Stimulated activated CD4-positive, alpha-beta T cell treated with anti-CD3 and anti-CD28 coated beads, Interleukin-12 subunit alpha, Interleukin-12 subunit beta, amount 100 ng/mL, for 24 hours (primary cell): ENCODE measurements at places on chromosomes 4 and X.

DNA sequence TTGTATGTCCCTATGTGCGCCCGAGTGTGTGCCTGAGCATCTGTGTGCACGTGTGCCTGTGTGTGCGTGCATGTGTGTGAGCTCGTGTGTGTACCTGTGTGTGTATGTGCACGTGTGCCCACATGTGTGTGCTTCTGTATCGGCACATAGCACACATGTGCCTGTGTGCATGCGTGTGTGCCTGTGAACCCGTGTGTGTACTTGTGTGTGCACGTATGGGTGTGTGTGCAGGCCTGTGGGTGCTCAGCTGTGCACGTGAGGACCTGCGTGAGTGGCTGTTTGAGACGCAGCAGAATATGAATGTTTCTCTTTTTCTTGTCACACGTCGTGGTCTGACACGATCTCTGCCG lies 4.3 kb downstream of the AKAP17A start:
- no peak for DNase-seq

- DNase-seq, result no peak
These were observed 2.6 kb upstream of the LRAT start for GRCh38 chr4:154741131-154741665.

GRCh38 chrX:69366183-69366582 lies 137.9 kb upstream of the NALF2 start:
- DNase-seq, result no peak

- DNase-seq, result no peak
These were observed 80.8 kb upstream of the TLR2 start for GRCh38 chr4:153603258-153603657.

GRCh38 chr4:110510955-110511544 lies 35.1 kb downstream of the ENPEP start:
- no peak for DNase-seq

DNA sequence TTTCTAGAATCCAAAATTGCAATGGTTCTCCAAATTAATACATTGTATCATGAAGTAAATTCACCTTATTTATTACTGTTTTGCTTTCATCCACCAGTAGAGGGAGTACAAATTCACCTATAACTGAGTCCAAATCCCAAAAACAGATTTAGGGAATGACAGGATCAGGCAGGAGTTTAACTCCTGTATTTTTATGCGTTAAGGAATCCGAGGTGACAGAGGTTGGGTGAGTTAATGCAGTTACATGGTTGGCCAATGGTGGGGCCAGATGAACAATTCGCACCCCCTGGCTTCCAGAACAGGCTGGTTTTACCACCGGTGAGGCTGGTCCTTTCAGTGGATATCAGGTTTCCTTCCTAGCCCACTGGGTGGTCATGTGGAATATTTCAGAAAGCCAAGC lies 82.4 kb downstream of the MTNR1A start:
- no peak for DNase-seq

GRCh38 chr4:185358514-185358913 lies 37.2 kb downstream of the LRP2BP start:
- no peak for DNase-seq

DNA sequence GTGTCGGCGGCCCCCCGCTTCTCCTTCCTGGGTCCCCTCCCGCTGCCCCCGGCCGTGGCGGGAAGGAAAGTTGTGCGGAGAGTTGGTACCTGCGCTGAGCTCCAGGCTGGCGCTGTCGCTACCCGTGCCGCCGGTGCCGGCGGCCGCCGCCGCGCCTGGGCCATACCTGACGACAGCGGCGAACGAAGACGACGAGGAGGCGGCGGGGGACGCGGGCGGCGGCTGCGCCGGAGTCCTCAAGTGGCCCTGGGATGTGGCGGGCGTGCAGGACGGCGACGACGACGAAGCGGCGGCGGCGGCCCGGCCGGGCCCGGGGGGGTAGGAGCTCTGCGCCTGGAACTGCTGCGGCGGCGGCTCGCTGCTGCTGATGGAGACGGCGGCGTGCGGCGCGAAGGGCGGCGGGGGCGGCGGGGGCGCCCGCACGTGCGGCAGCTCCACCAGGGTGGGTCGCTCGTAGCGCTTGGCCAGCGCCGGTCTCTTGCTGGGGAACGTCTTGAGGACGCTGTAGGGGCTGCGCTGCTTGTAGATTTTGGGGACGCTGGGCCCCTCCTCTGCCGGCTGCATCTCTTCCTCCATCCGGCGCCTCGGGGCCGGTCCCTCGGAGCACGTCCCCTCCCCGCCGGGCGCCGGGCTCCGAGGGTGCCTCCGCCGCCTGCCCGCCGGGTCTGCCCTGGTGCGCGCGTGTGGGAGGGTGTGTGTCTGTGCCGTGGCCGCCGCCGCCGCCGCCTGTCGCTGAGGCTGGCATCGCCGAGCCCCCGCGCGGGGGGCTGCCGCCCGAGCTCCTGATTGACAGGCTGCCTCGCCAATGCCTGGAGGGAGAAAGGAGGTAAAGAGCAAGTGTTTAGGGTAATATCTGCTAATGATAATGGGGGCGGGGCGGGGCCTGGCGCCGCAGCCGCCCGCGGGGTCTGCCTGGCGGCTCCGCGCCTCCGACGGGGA lies 618 bp downstream of the BEND4 start:
- DNase-seq, result no peak

DNA sequence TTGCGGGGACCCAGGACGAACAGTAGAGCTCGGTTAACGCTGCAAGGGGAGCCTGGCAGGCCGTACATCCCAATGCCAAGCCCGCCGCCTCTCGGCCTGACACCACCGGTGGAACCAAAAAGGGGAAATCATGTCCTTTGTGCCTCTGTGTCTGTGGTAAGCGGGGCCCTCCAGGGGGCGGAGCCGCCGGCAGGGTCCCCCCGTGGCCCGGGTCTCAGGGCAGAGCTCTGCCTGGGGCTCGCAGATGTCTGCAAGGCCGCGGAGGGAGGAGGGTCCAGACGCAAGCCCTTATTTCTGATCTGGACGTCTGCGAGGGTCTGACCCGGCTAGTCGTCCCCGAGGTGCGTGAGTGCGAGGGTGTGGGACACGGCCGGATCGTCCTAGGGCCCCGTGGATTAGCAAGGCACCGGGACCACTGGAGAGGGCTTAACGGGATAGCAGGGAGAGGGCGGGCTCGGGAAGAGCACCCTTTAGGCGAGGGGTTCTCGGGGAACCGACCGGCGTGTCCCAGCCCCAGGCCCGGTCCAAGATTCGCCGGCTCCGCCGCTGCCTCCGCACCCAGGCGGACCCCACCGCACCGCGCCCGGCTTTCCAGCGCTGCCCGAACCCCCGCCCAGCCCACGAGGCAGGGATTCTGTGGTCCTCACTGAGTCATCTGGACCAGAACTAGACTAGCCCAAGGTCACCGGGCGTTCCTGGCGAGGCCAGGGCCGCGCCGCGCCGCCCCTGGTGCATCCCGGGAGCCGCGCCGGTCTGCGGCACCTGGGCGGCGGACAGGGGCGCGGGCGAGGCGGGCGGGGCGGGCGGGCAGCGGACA lies 863 bp upstream of the FAM193A start:
- peak; percentile 23 for DNase-seq

DNA sequence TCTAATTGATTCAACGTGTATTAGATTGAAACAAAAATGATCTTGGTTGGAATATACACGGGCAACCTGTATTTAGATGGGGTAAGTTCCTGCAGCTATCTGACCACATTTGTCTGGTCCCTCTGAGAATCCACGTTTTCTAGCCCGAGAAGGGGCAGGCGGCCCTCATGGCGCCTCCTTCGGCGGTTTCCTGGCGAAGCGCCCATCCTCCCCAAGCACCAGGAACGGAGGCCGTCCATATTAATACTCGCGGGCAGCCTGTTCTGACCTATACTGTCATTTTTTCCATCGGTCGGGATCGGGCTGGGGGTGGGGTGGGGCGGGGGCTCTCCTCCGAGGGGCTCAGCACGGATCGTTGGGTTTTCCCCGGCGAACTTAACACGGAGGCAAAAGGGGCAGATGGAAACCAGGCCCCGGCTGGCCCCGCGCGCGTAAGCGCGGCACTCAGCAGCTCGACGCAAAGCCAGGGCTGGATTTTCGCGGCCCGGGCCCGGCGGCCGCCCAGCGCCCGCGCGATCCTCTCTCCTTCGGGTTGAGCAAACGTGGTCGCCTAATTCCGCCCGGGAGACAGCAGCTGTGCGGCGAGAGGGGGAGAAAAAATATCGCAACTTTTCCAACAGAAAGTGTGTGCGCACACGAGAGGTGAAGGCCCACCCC lies 77.2 kb upstream of the BCOR start:
- DNase-seq, result peak; percentile 54

GRCh38 chrX:103791228-103791627 lies 14.6 kb downstream of the PLP1 start:
- no peak for DNase-seq

- DNase-seq, result no peak
These were observed 152.0 kb downstream of the RASL11B start for GRCh38 chr4:53013873-53014775.

GRCh38 chr4:113559947-113560346 lies 201.6 kb downstream of the CAMK2D start:
- DNase-seq, result no peak

- no peak for DNase-seq
These were observed 156.1 kb downstream of the RAPGEF2 start for GRCh38 chr4:159258889-159259560.
